Neuronal stem cell (in vitro differentiated cells): ENCODE measurements at places on chromosomes 1 and 21.
A peak's percentile ranks its signal among the peaks of the same experiment; 100 is the strongest.

GRCh38 chr21:38756746-38757145, 49.0 kb upstream of the ETS2 start:
- no peaks in the 10 kb centered on the region for H3K27me3 ChIP-seq
- DNase-seq: no peak
- H3K4me3 ChIP-seq: no peak overlapping the region
- H3K36me3 ChIP-seq: no peaks in the 10 kb centered on the region
- H3K4me1 ChIP-seq: peaks cover 5% of the 10 kb centered on the region
- no peak overlapping the region for H3K27ac ChIP-seq

DNA sequence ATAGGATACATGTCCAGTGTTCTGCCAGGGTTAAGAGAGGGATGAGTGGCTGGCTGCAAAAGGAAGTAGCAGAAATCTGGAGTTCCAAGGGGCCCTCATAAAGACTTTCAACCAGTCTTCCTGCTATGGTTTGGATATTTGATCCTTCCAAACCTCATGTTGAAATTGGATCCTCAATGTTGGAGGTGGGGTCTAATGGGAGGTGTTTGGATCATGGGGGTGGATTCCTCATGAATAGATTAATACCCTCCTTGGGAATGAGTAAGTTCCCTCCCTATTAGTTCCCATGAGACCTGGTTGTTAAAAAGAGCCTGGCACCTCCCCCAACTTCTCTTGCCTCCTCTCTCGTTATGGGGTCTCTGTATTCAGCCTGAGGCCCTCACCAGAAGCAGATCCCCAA, 10.1 kb upstream of the GNG12 start:
- no peaks in the 10 kb centered on the region for H3K27me3 ChIP-seq
- H3K4me3 ChIP-seq: no peak overlapping the region
- H3K27ac ChIP-seq: no peak overlapping the region
- H3K36me3 ChIP-seq: no peaks in the 10 kb centered on the region
- no peak for DNase-seq
- H3K4me1 ChIP-seq: no peaks in the 10 kb centered on the region

GRCh38 chr1:195434566-195435203, 1173.6 kb downstream of the KCNT2 start:
- H3K27ac ChIP-seq: no peak overlapping the region
- H3K27me3 ChIP-seq: no peaks in the 10 kb centered on the region
- H3K4me3 ChIP-seq: no peak overlapping the region
- DNase-seq: no peak

GRCh38 chr1:166999075-166999474, 10.0 kb downstream of the MAEL start:
- no peak overlapping the region for H3K4me3 ChIP-seq
- H3K36me3 ChIP-seq: no peaks in the 10 kb centered on the region
- H3K27me3 ChIP-seq: no peaks in the 10 kb centered on the region
- no peaks in the 10 kb centered on the region for H3K4me1 ChIP-seq
- no peak overlapping the region for H3K27ac ChIP-seq

GRCh38 chr1:41093826-41094225, 72.3 kb upstream of the SLFNL1 start:
- no peak overlapping the region for H3K27ac ChIP-seq
- H3K4me3 ChIP-seq: no peak overlapping the region
- no peak for DNase-seq
- no peaks in the 10 kb centered on the region for H3K4me1 ChIP-seq

- peak; percentile 88 for DNase-seq
- H3K36me3 ChIP-seq: no peaks in the 10 kb centered on the region
Observed at GRCh38 chr1:167533851-167534300, 15.5 kb upstream of the CD247 start.

- H3K4me3 ChIP-seq: no peak overlapping the region
- no peak for DNase-seq
- H3K4me1 ChIP-seq: no peaks in the 10 kb centered on the region
- peaks cover 37% of the 10 kb centered on the region for H3K36me3 ChIP-seq
- H3K27ac ChIP-seq: no peak overlapping the region
Observed at GRCh38 chr1:227004796-227005195, 64.7 kb downstream of the COQ8A start.

DNA sequence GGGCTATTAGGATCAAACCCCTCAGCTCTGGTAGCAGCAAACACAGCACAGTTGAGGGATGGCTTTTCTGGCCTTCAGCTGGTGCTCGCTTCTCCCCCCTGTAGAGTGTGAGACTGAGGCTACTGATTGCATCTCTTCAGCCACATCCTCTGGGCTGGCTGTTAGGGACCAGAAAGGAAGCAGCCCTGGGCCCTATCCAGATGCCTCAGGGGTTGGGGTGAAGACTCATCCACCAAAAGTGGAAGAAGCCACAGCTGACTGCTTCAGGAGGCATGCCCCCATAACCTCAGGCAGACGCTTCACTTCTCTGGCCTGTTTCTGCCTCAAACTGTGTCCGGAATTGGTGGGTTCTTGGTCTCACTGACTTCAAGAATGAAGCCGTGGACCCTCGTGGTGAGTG, 6.2 kb upstream of the TMEM200B start:
- peaks cover 6% of the 10 kb centered on the region for H3K4me1 ChIP-seq
- no peaks in the 10 kb centered on the region for H3K36me3 ChIP-seq
- H3K27me3 ChIP-seq: peaks cover 4% of the 10 kb centered on the region
- no peak overlapping the region for H3K4me3 ChIP-seq
- DNase-seq: no peak

DNA sequence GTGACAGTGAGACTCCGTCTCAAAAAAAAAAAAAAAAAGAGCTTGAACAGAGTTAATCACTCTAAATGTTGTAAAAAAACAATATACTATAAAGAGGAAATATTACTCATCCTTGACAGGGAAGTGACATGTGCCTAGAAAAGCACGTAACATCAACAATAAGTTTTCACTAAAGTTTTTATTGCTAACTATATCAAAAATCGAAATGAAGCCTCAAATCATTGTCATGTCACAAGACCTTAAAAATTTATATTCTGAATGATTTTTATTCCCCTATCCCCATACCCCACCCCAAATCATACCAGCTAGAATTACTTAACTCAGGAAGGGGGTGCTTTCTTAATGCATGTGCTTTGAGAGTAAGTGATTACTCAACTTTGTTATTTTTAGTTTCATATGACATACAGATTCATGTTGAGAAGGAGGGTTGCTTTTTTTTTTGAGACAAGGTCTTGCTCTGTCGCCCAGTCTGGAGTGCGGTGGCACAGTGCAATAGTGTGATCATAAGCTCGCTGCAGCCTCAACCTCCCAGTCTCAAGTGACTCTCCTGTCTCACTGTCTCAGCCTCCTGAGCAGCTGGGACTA, 53.6 kb upstream of the MUTYH start:
- no peaks in the 10 kb centered on the region for H3K4me1 ChIP-seq
- H3K27me3 ChIP-seq: no peaks in the 10 kb centered on the region

- no peak for DNase-seq
- H3K36me3 ChIP-seq: no peaks in the 10 kb centered on the region
- H3K4me3 ChIP-seq: no peak overlapping the region
- H3K27ac ChIP-seq: no peak overlapping the region
- H3K27me3 ChIP-seq: no peaks in the 10 kb centered on the region
- peaks cover 7% of the 10 kb centered on the region for H3K4me1 ChIP-seq
Observed at GRCh38 chr1:218273762-218274479, 11.2 kb upstream of the RRP15 start.

- no peaks in the 10 kb centered on the region for H3K27me3 ChIP-seq
- H3K4me1 ChIP-seq: peaks cover 10% of the 10 kb centered on the region
- H3K27ac ChIP-seq: no peak overlapping the region
- H3K4me3 ChIP-seq: no peak overlapping the region
- DNase-seq: no peak
Observed at GRCh38 chr1:1786836-1787605, 8.8 kb upstream of the NADK start.
